ENCODE measurements at places on chromosomes 13 and 19.

DNA sequence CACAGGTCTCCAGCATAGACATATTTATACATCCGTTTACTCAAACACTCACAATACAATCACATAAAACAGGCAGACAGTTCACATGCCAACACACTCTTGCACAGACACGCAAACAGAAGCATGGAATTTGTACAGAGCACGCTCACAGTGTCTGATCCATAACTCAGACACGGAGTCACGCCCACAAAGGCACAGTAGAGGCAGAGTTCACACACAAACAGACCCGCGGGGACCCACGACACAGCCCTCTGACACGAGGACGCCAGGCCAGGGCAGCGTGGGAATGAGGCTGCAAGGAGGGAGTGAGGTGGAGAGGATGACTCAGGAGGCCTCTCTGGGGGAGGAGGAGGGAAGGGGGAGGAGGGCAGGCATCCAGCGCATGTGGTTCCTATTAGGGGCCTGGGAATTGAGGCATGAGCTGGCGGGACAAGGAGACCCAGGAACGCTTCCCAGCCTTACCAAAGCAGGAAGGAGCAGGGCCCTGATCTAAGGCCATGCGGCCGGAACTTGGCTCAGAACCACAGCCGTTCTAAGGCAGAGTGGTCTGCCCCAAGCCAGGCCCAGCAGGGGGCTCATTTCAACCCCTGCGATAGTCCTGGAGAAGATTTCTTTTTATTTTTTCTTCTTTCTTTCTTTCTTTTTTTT is 9.1 kb upstream of the OLFM2 start:
- DNase-seq, result peak; percentile 24

DNA sequence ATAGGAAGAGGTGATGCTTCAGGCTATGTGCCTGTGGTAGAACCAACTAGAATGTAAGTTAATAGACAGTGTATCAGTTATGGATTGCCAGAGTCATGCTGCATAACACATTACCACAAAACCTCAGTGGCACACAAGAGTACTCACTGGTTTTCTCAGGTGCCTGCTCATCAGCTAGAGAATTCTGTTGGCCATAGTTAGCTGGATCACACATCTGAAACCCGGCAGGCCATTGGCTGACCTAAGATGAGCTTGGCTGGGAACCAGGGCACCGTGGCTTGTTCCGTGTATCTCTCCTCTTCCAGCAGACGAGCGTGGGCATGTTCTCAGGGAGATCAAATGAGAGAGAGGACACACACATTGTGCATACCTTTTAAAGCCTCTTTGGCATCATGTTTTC is 76.7 kb downstream of the TEX26 start:
- DNase-seq, result no peak

- DNase-seq, result no peak
Measured at GRCh38 chr19:24029941-24030636, 56.9 kb upstream of the ZNF254 start.

DNA sequence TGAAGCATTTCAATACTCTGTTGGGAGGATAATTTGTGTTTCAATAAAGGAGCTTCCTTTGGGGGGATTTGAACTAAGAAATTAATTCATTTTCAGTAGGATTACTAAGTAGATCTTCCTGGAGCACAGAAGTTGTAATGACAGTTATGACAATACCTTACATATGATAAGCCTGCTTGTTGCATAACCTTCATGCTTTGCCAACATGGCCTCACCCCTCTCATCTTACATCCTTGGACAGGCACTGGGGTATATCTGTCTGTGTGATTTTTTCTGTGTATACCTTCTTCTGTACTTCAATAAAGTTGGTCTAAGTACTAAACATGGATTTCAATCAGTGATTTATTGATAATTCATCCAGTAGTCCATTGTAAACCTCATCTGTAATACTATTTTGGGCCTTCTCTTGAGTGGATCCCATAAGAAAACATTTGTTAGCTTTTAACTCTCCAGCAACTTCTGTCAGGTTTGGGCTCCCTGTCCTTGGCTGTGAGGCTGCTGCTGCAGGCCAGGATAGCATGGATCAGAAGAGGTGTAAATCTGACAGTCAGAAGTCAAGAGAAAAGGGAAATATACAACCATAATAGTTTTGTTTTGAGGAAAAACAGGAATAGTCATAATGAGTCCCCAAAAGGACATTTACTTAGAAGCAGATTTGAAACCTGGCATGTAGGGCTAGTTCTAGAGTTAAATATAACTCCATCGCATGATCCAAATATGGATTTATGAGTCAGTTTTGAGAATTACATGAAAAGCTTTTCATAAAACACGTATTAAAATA is 422.2 kb downstream of the KLF5 start:
- DNase-seq, result no peak

- DNase-seq, result no peak
Measured at GRCh38 chr19:35027851-35028599, 2.2 kb upstream of the SCN1B start.

DNA sequence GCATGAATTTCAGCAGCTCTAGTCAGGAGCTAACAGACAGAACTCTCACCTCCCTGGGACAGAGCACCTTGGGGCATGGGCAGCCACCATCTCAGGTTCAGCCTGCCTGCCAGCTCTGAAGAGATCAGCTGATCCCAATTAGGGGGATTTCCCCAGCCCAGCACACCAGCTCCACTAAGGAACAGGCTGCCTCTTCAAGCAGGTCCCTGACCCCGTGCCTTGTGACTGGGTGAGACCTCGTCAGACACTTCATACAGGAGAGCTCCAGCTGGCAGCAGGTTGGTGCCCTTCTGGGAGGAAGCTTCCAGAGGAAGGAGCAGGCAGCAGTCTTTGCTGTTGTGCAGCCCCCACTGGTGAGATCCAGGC is 84.5 kb upstream of the UFM1 start:
- DNase-seq, result no peak

- no peak for DNase-seq
Measured at GRCh38 chr13:79724348-79725103, 243.6 kb downstream of the NDFIP2 start.

- no peak for DNase-seq
Measured at GRCh38 chr13:38895075-38895474, 95.6 kb downstream of the STOML3 start.

GRCh38 chr13:63696055-63696454 is 2280.4 kb upstream of the PCDH20 start:
- no peak for DNase-seq

GRCh38 chr13:113166266-113166665 is 7.8 kb downstream of the PROZ start:
- no peak for DNase-seq

DNA sequence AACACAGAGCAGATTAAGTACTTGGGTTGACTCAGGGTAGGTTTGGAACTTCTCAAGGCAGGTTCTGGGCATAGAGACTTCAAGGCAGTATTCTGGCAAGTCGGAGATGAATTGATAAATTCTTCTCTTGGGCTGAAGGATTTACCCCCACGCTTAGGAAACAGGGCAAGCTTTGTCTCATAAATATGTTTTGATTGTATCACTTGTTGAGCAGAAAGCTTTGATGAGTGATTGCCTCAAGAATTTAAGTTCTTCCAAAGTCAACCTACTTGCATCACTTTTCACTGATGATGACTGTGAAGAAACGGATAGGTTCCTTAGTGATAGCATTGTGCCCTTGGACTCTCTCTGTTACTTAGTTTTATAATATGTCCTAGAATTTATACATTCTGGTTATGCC is 258.6 kb upstream of the DACH1 start:
- no peak for DNase-seq

DNA sequence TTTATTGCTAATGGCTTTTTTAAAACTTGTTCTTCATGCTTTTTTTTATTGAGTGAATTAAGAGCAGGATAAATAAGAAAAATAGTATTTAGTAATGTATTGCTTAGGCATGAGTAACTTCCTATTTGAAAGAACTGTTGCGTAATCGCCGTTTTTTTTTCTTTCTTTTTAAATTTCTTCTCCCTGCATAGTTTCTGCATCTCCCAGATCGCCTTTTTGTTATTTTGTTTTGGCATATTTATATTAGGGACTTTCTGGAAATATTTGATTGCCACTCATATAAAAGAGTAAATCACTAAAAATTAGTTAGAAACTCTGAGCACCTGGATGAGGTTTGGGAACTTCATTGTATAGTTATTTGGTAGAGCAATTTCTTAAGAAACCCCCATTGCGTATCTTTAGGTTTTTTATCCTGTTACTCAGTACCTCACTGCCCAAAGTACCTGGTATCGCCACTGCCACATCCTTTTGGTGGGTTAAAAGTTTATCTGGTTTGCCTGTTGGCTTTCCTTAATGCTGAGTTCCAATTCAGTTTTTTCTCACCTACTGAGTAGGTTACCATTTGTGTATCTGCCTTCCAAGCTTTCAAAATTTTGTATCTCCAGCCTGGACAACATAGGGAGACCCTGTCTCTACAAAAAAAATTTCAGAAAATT is 36.2 kb upstream of the LPAR6 start:
- no peak for DNase-seq

DNA sequence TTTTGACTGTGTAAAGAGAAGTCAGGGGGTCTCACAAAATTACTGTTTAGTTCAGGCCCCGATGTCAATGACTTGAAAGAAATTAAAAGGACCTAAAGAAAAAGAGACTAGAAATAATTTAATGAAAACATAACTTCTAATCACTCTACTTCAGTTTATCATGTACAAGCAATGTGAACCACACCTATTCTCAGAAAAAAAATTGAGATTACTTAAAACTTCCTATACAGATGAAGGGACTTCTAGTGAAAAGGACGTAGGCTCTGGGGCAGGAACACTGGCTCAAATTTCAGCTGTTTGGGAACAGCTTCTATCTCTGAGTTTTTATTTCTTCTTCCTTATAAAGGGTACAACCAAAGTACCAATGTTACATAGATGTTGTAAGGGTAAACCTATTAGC is 38.0 kb downstream of the TPT1 start:
- no peak for DNase-seq

DNA sequence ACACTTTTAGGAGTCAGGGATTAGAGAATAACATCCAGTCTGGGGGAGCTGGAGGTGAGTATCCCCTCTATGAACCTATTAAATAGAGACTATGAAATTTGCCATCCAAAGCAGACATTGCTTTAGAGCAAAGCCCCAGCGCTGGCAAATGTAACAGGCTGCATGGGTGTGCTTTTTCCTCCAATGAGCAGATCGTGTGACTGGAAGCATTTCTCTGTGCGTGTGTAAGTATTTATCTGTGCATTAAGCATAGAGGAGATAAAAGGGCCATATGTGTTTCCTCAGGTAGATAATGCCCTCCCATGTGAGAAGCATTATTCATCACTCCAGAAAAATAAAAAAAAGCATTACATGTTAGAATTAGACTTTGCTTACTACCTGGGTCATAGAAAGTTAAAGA is 924 bp downstream of the TNFSF13B start:
- DNase-seq, result no peak

DNA sequence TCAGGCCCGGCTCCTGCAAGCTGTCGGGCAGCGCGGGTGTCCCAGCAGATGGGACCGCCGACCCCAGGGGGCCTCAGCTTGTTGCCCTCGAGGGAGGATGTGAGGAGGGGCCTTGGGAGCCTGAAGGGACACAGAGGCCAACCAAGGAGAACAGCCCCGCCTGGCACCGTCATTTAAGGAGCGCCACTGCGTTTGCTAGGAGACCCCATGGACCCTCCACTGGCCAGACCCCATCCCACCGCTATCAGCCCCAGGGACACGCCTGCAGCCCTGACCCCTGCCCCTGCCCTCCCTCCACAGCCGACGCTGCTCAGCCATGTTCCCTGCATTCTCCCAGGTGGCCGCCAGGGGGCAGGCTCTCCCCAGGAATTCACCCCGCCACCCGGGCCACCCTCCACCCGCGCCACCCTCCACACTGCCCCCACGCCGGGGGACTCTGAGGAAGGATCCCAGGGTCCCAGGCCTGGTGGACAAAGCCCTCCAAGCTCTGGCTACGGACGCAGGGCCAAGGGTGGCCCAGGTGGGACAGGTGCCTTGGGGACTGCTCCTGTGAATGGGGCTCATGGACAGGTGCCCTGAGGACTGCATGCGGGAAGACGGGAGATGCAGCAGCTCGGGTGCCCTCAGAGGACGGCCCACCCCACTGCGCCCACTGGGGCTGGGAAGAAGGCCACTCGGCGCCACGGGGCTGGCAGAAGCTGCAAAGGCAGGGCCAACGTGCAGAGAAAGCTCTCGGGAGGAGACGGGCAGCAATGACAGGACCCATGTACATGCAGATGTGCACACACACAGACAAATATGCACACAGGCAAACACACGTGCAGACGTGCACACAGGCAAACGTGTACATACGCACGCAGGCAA is 34.4 kb downstream of the PIP5K1C start:
- DNase-seq, result no peak

GRCh38 chr19:4399812-4400134 is 574 bp downstream of the SH3GL1 start:
- DNase-seq, result no peak

GRCh38 chr19:45852983-45853382 is 10.0 kb downstream of the SYMPK start:
- no peak for DNase-seq

GRCh38 chr13:96274046-96274445 is 184.1 kb downstream of the HS6ST3 start:
- no peak for DNase-seq

- no peak for DNase-seq
Measured at GRCh38 chr19:45123440-45123850, 30.5 kb downstream of the PPP1R37 start.

GRCh38 chr13:104256701-104257100 is 1190.5 kb upstream of the SLC10A2 start:
- DNase-seq, result no peak

DNA sequence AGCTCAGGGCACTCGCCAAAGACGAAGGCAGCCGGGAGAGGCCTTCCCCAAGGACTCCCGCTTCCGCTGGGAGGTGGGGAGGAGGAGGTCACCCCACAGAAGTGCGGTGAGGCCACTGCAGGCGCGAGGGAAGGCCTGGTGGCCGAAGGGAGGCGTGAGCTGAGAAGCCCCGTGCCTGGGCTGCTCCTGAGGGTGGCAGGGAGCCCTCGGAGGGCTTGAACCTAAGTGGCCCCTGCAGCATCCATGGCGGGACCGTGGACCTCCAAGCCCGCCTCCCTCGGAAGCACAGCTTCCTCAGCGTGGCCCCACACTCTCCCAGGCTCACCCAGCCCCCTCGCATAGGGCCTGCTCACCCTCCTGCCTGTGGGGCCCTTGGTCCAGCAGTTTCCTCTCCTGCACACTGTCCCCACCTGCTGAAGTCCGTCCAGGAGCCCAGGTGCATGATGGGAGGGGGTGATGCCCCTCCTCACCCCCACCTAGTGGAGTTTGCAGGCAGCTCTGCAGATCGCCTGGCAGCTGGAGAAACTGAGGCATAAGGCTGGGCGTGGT is 25.9 kb downstream of the EFNA2 start:
- DNase-seq, result no peak

GRCh38 chr19:33545217-33545981 is 23.8 kb upstream of the PEPD start:
- no peak for DNase-seq

- no peak for DNase-seq
Measured at GRCh38 chr13:54185785-54186184, 1157.2 kb downstream of the OLFM4 start.

DNA sequence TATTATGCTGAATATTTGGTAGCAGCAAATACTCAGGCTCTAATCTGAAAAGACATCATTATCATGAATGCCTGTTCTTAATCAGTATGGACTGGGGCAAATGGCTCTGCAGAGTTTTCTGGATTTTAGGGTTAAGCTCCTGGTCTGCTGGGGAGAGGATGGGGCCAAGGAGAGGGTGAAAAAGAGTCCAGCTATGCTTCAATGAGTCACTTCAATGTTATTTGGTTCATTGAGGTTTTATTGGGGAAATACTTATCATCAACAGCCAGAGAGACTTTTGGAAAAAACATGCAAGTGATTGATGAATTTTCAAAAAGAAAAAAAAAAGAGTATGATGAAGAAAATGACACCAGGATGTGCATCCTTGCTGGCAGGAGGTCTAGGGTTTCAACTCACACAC is 278.3 kb downstream of the UQCRFS1 start:
- no peak for DNase-seq

- no peak for DNase-seq
Measured at GRCh38 chr13:59392328-59392727, 771.4 kb downstream of the DIAPH3 start.

All from hippocampal formation (tissue), 2 donors.